ENCODE measurements at places on chromosomes 6 and 20.
A peak's percentile ranks its signal among the peaks of the same experiment; 100 is the strongest.

DNA sequence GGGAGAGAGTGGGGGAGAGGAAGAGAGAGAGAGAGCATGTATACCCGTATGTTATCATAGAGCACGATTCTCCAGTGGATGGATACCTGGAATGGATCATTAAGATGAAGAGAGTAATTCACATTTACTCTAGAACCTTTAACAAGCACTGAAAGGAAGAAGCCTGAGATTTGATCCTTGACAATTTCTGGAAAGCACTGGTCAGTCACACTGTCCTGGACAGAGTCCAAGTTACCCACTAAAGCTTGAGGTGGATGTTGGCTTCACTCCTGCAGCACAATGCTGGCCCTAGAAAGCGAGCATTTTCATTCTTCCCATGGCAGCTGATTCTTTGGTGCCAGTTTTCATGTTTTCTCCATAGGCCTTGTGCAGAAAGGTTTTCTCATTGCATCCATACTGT, 25.6 kb downstream of the NFYA start:
- no peak for DNase-seq

- peak; percentile 18 for DNase-seq
Measured at GRCh38 chr20:52379723-52380336, 188.3 kb upstream of the ZFP64 start.

DNA sequence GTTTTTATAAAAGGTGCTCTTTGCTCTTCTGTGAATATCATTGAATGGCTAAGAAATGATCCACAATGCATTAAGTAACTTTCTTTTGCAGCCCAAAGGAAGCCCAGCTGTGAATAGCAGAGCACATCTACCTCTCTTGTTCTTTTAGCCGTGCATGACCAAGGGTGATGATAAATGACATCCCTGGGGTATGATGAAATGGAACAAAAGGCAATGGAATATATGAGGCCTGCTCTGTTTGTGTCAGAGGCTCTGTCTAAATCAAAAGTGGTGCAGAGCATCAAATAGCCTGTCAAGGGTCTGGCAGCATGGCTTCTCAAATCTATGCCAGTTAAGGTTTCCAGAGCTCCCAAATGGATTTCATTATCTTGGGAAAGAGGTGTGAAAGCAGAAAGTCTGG, 362.6 kb upstream of the RNF217 start:
- DNase-seq, result no peak

DNA sequence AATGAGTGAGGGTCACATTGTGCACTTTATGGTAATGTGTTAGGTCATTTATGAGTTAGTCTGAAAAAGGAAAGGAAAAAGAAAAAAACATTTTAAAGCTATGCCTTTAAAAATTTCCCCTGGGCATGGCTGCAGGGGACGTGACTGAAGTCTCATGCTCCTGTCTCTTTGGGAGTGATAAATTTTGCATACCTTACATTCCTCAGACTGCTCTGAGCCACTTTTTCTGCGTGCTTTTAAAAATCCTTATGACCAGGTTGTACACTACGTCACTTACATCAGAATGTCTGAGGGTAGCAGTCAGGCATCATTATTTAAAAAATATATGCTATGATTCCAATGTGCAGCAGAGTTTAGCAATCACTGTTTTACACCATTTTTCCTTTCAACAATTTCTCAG, 121.2 kb downstream of the RFPL4B start:
- no peak for DNase-seq

DNA sequence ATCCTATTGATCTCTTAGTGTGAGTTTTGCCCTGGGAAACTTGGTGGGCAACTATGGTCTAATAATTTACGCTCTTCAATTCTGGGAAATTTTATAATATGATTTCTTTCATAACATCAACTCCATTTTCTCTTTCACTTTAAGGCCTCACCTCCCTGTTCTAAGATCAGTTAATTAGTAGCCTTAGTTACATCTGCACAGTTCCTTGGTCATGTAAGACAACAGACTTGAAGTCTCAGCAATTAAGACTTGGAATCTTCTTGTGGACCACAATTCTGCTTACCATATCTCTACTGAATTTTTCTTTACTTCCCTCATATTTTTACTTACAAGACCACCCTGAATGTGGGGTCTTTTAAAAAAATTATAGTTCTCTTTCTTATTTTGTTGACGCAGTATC, 8.7 kb downstream of the ENPP3 start:
- DNase-seq, result no peak

GRCh38 chr6:106516616-106517015, 112.7 kb downstream of the RTN4IP1 start:
- no peak for DNase-seq

DNA sequence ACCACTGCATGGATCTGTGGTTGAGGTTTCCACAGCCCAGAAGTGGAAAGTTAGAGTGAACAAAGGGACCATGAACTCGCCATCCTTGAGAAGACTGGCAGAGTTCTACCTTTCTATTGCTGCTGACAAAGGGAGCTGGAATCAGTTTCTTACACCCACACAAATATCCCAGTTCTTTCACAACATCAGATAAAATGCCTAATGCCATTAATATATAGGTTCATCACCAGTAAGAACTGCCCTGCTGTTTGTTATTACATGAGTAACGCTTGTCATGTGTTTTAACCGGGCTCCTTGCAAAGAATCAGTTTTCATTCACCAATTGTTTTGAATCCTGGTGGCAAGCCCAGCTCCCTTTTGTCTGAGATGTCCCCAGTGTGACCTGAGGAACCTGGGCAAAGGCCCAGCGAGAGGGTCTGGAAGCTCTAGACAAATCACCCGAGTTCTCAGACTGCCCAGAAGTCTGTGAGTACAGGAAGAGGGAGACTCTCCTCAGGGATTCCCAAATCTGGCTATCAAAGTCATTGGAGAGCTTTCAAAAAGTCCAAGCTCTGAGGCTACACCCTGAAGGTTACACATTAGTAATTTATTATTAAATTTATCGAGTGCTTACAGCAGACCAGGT, 7.5 kb upstream of the CD164 start:
- DNase-seq, result no peak

DNA sequence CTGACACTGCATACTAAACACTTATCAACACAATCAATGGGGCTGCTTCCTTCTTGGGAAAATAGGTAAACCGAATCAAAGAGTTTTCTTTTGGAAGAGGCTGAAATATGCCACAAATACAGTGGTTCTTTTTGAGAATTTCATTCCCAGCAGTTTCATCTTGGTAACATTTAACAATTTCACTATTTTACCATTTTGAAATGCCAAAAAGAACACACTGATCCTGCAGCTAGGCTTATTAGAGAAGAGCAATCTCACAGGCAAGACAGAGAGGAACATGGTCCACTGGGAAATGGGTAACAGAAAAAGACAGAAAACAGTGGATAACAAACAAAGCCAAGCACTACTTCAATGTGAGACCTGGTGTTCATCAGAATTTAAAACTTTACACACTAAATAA, 2.5 kb downstream of the CNR1 start:
- DNase-seq, result no peak

- DNase-seq, result peak; percentile 57
Measured at GRCh38 chr6:13992417-13993055, 67.8 kb downstream of the RNF182 start.

GRCh38 chr20:41052742-41053419, 24.3 kb downstream of the TOP1 start:
- no peak for DNase-seq

DNA sequence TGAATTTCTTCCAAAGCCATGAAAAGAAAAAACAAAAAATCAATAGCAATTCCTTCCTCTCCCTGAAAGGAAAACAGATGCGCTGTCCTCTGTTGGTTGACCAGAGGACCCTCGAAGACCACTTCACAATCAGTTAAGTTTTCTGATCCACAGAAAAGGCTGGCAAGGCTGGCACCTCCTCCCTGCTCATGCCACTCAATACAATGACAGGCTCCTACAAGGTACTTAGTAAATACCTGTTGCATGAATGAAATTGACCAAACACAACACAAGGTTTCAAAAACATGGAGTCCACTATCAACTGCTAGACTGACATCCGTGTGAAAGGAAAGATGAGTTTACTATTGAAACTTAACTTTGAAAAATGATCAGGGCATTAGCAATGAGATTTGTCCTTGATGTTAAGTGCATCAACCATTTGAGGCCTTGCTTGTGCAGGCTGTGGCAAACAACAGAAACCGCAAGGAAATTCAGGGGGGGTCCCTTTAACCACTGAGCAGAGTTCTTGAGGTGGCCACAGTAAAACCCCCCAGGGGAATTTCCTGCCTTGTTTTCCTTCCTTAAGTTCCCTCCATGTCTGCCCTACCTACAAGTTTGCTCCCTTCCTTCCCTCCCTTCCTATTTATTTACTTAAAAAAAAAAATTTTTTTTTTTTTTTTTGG, 27.9 kb upstream of the RTF2 start:
- no peak for DNase-seq

- no peak for DNase-seq
Measured at GRCh38 chr6:169700296-169700695, 1.5 kb downstream of the WDR27 start.

DNA sequence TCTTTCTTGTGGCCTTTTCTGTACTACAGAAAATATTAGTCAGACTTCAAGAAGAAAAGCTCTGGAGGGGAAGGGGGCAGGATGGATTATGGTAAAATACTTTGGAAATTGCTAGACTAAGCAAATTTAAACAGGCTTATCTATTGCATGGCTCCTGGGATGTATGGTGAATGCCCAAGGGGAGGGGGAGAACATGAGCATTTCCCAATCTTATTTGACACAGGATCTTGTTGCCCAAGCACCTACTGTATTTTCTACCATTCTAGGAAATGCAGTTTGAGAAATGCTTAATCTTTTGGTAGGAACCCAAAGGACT, 86.1 kb upstream of the LAMP5 start:
- DNase-seq, result no peak

- DNase-seq, result peak; percentile 34
Measured at GRCh38 chr6:31396422-31397152, 6.8 kb upstream of the MICA start.

GRCh38 chr20:60016406-60016805, 58.2 kb downstream of the CDH26 start:
- no peak for DNase-seq

DNA sequence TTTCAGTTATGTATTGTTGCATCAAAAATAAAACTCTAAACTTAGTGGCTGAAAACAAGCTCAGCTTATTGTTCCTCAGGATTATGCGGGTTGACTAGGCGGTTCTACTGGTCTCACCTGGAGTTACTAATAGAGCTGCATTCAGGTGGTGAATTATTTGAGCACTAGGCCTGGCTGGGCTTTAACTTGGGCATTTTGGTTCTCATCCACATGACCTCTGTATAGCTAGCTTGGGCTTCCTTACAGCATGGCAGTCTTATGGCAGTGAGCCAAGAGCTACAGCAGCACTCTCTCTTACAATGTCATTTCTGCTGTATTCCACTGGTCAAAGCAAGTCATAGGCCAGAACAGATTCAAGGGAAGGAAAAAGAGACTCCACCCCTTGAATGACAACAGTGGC, 1.6 kb downstream of the PGBD1 start:
- no peak for DNase-seq

- DNase-seq, result no peak
Measured at GRCh38 chr20:61901392-61902220, 164.1 kb downstream of the TAF4 start.

GRCh38 chr20:52789716-52790115, 182.4 kb upstream of the TSHZ2 start:
- DNase-seq, result no peak

DNA sequence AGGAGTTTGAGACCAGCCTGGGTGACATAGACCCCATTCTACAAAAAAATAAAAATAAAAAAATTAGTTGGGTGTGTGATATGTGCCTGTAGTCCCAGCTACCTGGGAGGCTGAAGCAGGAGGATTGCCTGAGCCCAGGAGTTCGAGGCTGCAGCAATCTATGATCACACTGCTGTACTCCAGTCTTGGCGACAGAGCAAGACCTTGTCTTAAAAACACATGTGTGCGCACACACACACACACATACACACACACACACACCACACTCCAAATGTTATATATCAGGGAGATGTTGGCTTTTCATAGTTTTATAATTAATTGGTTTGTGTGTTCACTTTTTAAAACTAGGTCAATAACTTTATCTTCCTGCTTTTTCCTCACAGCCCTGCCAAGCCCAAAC, 110.5 kb downstream of the RTN4IP1 start:
- no peak for DNase-seq

DNA sequence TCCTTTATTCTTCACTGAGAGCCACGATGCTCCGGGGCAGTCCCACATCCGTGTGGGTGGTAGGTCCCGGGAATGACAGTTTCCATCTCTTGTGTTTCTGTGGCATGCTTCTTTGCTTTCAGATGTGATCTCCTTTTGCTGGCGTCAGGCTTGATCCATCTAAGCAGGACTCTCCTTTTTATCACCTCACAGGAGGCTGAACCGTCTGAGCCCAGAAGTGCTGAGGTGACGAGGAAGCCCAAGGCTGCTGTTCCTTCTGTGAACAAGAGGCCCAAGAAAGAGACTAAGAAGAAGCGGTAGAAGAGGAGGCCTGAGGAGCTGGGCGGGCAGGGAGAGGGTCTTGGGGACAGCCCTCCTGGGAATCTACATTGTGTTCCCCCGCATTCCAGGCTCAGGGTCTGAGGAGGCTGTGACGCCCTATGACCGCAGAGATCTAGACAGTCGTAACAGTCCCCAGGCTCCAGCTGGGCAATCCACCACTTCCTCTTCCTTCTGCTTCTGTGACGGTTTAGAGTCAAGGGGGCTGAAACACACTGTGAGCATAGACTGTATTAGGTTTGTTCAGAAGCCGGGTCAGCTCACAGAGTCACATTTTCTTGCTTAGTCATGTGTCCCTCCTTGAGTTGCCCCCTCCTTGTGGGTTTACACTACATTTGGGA, 26.8 kb downstream of the MANBAL start:
- no peak for DNase-seq

DNA sequence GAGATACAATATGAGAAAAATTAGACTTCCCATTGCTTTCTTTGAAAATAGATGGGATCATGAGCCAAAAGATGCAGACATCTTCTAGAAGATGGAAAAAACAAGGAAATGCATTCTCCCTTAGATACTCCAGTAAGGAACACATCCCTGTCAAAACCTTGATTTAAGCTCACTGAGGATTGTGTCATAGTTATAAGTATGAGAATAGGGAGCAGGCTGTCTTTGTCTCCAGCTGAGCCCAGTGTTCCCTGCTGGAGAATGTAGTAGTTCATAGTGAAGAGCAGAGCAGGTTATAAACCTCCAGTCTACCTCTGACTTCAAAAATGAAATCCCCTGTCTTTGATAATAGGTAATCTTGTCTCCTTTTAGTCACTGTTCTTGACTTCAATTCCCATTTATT, 589.9 kb downstream of the PHF3 start:
- DNase-seq, result no peak

- no peak for DNase-seq
Measured at GRCh38 chr6:134456226-134456625, 138.3 kb upstream of the SGK1 start.

GRCh38 chr6:14784596-14785492, 461.0 kb upstream of the JARID2 start:
- DNase-seq, result no peak

- peak; percentile 41 for DNase-seq
Measured at GRCh38 chr6:37456126-37456525, 23.1 kb downstream of the CMTR1 start.

All from H54 (cell line).